ENCODE measurements at places on chromosomes 12 and 14.

DNA sequence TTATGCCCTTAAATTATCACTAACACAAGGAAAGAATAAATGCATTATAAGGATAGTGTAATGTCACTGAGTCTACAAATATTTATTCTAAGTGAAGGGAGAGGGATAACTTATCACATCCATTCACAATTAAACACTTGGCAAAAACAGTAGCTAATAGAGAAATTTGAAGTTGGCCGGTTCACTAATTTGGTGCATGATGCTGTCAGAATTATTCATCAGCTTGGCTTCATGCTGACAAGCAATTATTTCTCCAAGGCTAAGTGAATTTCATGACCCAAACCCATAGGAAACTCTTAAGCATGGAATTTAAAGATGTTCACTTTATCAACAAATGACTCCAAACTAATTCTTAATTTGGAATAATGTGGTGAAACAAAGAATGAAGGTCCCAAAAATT, 25.0 kb upstream of the NR1H4 start:
- DNase-seq, result no peak

DNA sequence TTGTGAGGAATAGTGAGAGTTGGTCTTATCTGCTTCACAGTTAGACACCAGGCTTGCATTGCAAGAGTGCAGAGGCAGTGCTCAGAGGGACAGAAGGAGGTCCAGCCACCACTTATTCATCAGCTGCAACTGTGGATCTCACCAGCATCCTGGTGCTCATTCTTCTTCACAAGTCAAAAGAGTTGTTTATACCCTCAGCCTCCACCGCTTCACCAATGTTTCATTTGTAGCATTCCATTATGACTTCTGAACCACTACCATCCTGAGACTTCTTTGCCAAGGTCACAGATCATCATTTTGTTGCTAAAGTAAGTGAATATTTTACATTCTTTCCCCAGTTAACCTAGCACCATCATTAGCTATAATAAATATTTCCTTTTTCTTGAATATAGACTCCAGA, 230.5 kb upstream of the KITLG start:
- no peak for DNase-seq

DNA sequence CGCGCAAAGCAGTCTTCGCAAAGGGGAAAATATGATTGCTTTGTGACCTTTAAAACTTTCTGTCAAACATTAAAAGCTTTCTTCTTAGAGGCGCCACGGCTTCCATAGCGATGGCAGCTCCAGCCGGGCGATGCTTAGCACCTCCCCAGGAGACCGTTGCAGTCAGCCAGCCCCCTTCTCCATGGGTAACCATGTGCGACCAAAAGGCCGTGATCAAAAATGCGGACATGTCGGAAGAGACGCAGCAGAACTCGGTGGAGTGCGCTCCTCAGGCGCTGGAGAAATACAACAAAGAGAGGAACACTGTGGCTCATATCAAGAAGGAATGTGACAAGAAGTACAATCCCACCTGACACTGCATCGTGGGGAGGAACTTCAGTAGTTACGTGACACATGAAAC, 12.7 kb upstream of the STON2 start:
- DNase-seq, result no peak

DNA sequence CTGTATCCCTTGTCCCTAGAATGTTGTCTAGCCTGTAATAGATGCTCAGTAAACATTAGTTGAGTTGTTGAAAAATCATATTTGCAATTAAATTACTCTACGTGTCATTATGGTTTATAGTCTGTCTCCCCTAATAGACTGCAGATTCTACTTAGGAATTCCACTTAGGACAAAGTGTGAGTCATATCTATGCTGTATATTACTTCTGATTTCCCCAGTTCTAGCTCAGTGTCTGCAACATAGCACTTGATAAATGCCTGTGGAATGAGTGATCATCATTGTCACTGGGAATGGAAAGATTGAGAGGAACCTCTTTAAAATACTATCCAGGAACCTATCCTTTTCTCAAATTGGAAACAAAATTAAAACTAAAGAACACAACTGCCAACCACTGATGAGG, 99.3 kb downstream of the TBX5 start:
- no peak for DNase-seq

- no peak for DNase-seq
These were observed 129.6 kb downstream of the EMP1 start for GRCh38 chr12:13326076-13326475.

DNA sequence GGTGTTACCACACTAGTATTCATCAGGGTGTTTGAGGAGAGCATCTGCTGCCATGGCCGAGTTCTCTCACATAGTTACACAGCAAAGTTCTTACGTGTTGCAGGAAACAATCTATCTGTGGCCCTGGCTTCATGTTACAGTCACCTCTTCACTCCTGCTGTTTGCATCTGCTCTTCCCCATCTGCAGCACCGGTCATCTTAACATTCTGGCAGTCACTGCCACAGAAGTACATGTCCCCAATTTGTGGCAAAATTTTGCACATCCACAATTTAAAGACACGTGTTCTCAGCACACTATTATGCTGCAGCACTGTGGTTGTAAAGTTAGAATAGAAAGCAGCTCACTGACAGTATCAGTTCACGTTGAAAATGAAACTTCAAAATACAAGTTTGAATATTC, 23.2 kb downstream of the MAPK1IP1L start:
- DNase-seq, result no peak

DNA sequence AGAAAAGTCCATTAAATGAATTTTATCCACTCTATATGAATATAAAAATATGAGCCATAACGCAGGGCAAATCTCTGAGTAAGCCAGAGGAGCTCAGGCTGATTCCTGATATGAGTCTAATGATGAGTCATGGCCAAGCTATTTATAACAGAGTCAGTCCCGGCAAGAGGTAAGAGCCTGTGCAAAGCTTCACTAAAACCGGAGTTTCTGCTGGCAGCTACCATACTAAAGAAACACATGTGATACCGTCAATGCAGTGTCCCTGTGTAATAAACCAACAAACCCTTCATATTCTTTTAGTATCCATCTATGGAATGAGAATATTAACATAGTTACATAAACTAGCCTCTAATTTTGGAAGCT, 319.4 kb downstream of the KCNC2 start:
- no peak for DNase-seq

- DNase-seq, result no peak
These were observed 2.7 kb downstream of the GALNT9 start for GRCh38 chr12:132326646-132327045.

DNA sequence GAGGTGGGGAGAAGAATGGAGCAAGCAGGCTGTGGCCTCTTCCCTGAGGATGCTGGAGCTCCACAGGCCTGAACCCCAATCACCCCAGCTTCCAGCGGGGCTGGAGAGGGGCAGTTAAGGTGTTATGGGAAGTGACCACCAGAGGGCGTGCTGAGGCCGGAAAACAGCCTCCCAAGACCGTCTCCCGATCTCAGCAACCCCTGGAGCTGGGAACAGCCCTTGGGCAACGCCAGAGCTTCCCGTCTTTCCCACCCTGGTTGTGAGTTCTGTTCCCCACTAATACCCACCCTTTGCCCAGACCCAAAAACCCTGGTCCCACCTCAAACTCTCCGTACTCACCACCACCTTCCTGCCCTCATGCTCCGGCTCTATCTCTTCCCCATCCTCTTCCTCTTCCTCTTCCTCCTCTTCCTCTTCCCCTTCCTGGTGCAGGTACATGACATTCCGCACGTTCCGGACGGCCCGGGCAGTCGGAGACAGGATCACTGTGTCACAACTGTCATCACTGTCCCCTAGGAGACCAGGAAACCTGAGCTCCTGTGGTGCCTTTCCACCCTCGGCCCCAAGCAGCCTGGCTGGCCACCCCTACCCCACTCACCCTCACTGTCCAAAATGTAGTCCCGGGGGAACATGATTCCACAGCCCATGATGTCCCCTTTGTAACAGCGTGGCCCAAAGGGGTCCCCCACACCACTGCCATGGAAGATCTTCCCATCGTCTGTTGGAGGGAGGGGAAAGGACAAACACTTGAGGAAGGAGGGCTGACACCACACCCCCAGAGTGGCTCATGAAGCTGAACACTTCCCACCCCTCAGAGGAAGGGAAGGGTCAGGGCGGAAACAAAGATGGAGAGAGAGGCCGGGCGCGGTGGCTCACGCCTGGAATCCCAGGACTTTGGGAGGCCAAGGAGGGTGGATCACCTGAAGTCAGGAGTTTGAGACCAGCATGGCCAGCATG, 12.9 kb downstream of the SPRYD3 start:
- DNase-seq, result peak; percentile 52

- DNase-seq, result no peak
These were observed 146.6 kb downstream of the NRXN3 start for GRCh38 chr14:78316786-78317185.

DNA sequence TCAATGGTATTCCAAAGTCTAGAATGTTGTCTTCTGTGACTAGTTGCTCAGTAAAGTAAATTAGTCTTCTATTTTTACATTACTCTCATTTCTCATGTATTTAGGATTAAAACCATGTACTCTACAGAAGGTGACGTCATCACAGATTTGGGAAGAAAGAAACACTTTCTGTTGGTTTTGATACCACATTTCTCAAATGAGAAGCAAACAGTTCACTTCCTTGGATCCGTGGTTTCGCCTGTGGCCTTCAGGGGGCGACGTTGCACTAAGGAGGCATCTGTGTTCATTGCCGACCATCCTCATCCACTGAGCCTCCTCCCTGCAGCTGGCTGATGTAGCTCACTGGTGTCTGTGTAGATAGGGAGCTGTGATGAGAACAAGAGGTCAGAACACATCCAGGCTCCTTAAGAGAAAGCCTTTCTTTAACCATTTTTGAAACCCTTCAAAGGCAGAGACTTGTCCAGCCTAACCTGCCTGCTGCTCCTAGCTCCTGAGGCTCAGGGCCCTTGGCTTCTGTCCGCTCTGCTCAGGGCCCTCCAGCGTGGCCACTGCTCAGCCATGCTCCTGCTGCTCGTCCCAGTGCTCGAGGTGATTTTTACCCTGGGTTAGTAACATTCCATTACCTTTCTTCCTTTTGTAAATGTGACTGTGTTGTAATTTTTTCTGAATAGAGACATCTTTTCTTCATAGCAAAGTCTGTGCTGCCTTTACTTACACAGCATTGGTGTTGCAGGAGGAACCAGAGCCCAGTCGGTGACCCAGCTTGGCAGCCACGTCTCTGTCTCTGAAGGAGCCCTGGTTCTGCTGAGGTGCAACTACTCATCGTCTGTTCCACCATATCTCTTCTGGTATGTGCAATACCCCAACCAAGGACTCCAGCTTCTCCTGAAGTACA, 220.6 kb upstream of the OR4E1 start:
- peak; percentile 40 for DNase-seq

GRCh38 chr14:80872645-80873044, 68.9 kb downstream of the CEP128 start:
- no peak for DNase-seq

GRCh38 chr14:71536927-71537772, 395.1 kb upstream of the RGS6 start:
- DNase-seq, result no peak

DNA sequence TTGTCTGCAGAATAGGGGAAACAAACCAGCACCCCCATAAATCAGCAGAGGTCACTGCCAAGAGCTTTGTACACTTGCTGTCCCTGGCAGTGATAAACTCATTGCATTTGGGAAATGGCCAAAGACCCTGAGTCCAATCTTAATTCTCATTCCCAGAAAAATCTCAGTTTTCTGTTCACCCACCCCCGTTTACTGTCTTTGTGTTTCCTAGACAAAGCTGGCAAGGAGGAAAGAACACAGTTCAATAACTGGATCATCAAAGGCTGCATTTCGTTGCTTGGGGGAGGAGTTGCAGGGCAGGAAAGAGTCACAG, 365.1 kb downstream of the DPF3 start:
- DNase-seq, result no peak

DNA sequence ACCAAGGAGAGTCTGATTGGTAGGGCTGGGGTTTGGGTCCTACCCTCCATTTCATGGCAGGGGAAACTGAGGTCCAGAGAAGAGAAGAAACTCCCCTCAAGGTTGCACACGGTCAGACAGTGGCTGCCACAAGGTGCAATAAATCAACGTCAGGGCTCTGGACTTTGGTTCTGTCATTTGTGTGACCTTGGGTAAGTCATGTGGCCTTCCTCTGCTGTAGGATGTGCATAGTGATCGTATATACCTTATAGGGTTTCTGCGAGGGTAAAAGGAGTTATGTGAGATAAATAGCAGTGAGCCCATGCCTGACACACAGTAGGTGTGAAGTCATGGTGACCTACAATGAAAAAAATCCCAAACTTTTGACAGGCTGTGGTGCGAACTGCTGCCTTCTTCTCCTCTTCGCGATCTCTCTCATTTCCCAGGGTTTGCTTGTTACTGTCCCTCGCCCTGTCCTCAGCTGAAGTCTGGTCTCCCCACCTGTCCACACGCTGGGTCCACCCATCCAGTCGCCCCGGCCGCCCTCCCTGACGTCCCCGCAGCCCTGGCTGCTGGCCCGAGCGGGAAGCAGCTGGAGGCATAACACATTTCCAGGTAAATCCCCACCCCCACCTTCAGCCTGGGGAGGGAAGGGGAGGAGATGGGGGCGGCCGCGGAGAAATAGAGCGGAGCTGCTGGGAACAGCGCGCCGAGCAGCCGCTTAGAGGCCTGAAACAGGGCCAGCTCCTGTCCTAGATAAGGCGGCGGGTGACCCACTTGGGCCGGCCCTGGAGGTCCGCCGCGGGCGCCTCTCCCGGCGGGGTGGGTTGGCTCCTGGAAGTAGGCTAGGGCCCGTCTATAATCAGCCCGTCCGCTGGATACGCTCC, 1.8 kb upstream of the FAM222A start:
- no peak for DNase-seq

DNA sequence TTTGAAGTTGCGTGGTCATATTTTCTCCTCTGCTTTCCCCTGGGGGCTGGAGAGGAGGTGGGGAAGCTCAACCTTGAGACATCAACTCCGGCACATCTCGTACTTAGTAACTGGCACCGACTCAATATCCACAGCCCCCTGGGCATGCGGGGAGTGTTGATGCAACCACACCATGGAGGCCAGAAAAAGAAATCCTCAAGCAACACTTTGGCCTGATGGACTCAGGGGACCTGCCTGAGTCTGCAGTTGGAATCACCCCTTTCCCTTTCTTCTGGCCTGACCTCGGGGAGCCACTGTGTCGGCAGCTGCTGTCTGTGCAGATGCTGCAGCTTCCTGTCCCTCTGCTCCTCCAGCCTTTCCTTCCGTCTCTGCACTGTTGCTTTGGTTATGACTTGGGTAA, 11.4 kb upstream of the AACS start:
- DNase-seq, result no peak

GRCh38 chr12:85441741-85442140, 161.7 kb downstream of the ALX1 start:
- DNase-seq, result no peak

GRCh38 chr12:119842380-119842779, 34.7 kb downstream of the CIT start:
- DNase-seq, result no peak
